ENCODE measurements at places on chromosomes 3 and 15.
A peak's percentile ranks its signal among the peaks of the same experiment; 100 is the strongest.

- peak; percentile 72 for DNase-seq
Observed at GRCh38 chr15:64070965-64071851, 22.4 kb downstream of the CIAO2A start.

DNA sequence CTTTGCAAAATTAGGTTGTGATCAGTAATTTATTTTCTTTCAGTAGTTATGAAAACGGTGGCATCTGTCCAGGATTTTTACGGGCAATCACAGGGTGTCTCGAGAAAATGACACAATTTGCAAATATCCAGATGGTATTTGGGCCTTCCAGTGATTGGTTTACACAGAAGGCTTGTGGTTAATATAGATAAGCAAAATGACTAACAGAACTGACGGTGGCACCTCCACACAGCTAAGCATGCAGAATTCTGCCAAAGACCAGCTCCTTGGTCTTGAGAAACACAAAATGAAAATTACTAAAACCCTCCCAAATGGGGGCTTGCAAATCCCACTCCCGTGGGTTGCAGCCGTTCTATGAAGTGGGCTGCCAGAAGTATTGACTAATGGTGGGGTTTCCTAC is 5.5 kb downstream of the ARHGEF3 start:
- DNase-seq: peak; percentile 76

GRCh38 chr3:110126065-110126464 is 788.7 kb upstream of the DPPA4 start:
- peak; percentile 5 for DNase-seq

DNA sequence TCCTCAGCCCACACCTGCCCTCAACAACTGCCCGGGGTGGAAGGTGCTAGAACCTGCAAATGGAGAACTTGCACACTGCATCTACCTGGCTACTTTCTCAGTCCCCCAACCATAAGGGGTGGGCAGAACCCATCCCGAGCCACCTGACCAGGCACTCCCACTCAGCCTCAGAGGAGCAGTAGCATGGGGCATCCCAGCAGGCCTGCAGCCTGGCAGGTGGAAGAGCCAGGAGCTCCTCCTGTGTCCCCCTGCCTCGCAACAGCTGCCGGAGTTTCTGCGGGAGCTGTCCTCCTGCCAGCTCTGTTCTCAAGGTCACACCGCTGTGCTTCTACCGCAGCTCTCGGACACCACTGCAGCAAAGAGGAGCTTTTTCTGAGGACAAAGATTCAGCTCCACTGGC is 27.5 kb downstream of the RAB6B start:
- no peak for DNase-seq

DNA sequence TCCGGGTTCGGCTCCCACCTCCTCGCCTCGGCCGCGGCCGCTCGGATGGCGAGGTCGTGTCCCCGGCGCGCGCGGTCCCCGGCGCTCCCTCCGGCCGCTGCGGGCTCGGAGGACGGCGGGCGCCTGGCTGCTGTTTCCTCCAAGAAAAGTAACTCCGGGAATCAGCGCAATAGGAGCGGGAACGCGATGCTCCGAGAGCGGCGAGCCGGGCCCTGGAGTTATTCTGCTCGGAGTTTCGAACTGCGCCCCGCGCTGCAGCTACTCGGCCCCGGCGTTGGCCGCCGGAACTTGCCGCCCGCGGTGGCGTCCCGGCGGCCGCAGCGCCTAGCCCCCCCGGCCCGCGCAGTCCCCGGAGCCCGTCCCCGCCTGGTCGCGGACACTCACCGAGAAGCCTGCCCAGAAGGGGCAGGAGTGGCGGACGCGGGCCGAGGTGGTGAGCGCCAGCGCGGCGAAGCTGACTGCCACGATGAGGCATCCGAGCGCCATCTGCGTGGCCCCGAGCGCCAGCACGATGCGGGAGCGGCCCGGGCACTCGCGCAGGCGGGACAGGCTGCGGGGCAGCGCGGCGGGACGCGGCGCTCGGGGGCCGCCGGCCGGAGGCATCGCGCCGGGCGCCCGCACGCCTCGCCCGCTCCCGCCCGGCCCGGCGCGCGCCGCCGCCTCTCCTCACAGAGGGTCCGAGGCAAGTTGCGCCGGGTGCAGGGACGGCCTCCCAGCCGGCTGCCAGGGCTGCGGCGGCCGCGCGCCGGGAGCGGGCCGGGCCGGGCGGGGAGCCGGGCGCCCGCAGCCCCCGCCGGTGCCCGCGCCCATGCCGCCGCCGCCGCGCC is 251.9 kb downstream of the TJP1 start:
- peak; percentile 9 for DNase-seq

DNA sequence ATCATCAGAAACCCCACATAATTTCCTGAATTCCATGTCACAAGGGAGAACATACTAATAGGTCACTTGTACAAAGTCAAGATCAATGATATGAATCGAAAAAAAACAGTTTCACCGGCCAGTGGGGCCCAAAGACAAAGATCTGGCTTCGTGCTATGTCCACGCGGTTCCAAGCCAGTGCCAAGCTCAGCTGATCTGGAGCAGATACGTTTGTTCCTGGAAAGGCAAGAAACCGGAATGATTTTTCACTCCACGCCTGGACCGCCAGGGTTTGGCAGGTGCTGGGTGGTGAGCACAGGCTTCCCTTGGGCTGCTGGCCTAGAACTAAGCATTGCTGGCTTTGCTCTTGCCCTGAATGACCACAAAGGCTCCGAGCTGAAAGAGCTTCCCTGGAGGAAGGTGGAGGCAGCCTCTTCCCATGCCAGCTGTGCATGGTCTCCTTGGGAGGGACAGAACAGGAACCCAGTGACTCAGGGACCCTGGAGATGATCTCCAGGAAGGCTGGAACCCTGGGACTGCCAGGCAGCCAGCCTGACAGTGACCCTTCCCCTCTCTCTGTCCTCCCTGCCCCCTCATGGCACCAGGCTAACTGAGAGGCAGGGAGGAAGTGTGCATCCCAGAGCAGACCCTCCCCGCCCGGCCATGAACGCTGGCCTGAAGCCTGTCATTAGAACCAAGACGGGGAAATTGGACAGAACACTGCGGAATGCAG is 40.9 kb downstream of the TRPM1 start:
- DNase-seq: no peak

GRCh38 chr3:30198162-30198561 is 408.2 kb upstream of the TGFBR2 start:
- no peak for DNase-seq

GRCh38 chr3:27840807-27841594 is 118.9 kb upstream of the EOMES start:
- DNase-seq: no peak

DNA sequence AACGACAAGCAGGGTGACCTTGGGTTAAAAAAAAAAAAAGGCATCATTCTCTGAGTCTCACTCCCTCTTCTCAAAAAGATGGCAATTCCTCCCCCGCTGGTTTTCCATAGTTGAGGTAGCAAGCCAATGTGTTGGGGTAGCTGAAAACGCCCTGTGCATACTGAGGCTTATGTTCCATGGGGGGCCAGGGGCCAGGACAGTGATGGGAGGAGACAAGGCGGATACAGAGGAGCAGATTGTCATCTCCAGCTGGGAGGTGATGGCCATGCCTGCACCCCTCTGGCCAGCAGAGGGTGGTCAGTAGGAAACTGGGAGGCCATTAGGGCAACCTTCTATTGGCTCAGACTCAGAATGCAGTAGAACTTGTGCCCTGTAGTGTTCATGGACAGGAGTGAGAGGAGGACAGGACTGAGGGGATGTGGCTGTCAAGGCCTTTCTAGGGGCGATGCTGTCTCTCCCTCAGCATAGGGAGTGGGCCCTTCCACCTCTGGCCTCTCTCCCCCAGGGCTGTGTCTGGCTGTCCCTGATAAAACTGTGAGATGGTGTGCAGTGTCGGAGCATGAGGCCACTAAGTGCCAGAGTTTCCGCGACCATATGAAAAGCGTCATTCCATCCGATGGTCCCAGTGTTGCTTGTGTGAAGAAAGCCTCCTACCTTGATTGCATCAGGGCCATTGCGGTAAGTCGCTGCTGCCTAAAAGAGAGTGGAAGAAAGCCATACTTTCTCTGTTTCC is 1.9 kb downstream of the TF start:
- no peak for DNase-seq

DNA sequence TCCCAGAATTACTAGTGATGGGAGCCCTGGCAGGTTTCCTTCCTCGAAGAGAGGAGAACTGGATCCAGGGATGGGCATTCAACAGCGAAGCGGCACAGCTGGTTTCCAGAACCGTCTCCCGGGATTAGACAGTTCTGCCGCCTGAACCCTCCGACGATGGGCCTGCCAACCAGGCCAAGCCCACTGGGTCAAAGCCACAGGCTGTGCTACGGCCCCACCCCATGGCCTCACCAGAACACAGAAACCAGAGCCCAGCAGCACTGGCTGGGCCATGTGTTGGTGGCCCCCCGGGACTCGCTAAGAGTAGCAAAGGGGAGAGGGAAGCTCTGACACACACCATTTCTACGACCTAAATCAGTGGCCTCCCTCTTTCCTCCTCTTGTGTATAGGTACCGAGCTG is 2.2 kb downstream of the C15orf62 start:
- no peak for DNase-seq

DNA sequence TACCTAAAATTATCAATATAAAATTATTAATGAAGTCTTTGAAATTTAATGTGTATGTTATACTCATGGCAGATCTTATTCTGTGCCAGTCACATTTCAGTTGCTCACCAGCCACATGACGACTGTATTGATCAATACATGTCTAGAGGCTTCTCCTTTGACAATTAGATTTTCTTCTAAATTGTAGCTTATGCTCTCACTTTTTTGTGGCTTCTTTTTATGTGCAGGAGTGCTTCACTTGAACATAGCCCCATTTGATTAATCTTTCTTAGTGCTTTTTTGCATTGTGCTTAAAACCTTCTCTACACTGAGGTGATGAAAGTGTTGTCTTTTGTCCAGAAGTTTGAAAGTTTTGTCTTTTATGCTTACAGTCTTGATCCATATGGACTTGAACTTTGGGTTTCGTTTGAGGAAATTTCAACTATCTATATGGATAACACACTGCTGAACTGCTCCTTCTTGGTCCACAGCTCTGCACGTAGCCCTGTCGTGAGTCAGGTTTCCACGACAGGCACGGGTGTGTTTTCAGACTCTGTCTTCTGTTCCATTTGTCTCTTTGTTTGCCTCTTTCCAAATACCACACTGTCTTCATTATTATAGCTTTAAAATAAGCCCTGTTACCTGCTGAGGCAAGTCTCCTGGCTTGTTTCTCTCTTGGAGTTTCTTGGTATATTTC is 393.9 kb upstream of the CFAP20DC start:
- no peak for DNase-seq

DNA sequence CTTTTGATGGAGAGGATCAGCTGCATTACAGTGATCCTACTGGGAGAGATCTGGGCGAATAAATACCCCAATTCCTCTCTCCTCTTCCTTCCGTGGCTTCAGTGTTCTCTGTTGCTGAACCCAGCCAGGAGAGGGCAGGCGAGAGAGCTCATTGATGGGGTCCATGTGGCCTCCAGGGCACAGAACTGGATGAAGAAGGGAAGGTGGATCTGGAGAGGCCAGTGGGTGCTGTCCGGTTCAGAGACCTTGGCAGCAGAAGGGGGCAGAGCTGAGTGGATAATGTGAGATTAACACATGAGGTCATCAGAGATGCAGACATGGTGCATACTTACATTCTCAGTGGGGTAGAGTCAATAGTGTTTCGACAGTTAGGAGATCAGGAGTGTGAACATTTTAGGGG is 193.6 kb downstream of the CLSTN2 start:
- peak; percentile 28 for DNase-seq

DNA sequence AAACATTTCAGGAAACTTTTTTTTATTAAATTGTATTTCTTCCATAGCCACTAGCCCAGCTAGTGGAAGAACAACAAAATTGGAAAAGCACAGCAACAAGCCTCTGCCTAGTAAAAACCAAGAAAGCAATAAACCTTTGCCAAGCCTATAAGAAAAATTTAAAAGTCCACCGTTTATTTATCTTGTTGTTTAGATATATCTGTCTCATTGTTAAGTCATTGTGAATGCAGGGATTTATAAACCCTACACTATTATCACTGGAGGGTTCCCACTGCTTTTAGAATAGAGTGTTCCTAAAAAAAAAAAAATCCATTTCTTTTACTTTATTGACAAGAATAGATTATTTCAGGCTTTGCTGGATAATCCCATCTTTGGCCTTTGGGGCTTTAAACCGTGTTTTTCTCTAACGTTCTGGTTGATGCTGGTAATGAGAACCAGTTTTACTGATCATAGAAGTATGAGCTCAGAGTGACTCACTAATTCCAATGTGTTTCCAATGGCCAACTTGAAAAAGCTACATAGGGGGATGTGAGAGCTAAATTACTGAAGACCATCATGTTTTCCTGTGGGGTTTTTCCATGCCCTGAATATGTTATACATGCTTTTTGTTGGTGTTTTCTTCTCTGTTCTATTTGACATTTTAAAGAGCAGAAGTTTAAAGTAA is 634.1 kb downstream of the RBMS3 start:
- DNase-seq: peak; percentile 67

DNA sequence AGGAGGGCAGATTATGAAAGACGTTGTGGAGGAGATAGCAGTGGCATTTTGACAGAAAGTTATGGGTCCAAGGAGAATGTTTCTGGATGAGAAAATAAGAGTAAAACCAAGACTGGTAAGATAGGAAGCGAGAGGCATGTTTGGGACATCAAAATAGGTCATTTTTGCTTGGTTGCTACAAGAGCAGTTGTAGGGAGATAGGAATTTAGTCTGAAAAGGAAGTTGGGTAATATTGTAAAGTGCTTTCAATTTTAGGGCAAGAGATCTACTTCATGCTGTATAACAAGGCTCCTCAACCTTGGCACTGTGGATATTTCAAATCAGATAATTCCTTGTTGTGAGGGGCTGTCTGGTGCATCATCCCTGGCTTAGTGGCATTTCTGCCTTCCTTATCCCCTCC is 118.0 kb upstream of the DPH6 start:
- DNase-seq: no peak

DNA sequence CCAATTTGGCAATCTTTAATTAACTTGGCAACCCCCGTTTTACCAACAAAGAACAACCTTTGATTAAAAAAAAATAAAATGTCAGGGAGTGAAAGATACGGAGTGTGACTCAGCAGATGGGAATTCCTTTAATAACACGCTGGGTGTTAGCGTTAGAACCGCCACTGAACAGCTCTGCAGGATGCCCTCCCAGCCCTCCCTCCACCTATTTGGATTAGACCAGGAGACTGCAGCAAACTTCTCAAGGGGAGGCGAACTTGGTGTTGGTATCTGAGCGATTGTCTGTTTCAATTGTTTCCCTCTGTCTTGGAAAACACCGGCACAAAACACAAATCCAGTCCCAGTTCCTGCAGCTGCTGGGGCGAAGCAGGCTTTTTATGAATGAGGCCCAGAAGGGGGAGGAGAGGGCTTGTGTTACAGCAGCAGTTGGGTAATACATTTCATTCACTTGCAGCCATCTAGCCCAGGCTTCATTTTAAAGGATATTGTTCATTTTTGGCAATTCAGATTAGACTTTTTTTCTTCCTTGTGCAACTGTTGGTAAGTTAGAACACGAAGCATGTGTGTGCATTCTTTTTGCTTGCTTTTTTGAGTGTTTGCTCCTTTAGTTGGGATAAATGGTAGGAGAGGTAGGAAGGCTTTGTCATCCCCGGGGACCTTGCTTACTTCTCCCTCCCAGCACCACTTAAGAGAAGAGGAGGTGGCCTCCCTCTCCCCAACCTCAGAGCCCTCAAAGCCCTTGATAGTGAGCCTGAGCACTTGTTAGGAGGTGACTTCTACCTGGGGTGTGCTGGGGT is 152.3 kb downstream of the IGF1R start:
- DNase-seq: peak; percentile 91

- DNase-seq: no peak
Observed at GRCh38 chr3:30048431-30048830, 558.0 kb upstream of the TGFBR2 start.
